Osteocyte (in vitro differentiated cells): ENCODE measurements at places on chromosomes 3 and 15. TPM values are rescaled to one million over a fixed set of nuclear protein-coding genes. Genes with fewer than 3 reads are reported as not detected.

DNA sequence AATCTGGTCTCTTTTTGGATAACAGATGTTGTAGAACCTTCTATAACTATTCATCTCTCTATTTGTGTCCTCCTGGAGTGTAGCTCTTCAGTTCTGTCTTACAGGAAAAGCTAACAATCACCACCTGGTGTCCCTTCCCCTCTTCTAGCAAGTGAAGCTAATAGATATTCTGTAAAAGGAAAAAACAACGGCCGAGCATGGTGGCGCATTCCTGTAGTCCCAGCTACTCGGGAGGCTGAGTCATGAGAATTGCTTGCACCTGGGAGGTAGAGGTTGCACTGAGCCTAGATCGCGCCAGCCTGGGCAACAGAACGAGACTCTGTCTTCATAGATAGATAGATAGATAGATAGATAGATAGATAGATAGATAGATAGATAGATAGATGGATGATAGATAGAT lies 779.4 kb downstream of the TUSC7 start:
- DNase-seq: no peak

GRCh38 chr3:10173095-10173925 lies 8.6 kb downstream of the IRAK2 start:
- DNase-seq: no peak

DNA sequence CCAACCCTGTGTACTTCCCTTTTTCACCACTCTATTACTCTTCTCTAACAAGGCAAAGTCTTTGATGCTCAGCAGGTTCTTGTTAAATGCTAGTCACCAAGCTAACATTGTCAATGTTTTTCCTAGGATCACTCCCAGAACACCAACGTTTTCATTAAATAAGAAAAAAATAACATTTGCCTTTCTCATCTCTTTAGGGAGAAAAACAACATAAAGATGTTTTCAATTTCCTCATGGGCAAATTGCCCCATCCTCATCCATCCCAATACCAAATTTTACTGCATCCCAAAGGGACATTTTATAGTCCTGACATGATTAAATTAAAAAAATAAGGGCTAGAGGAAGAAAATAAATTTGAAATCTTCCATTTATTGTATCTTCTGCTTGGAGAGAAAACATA lies 106.5 kb downstream of the SUCNR1 start:
- no peak for DNase-seq

Gene PCSK6
- 0.43 and 0.55 TPM in 2 replicates for total RNA-seq

DNA sequence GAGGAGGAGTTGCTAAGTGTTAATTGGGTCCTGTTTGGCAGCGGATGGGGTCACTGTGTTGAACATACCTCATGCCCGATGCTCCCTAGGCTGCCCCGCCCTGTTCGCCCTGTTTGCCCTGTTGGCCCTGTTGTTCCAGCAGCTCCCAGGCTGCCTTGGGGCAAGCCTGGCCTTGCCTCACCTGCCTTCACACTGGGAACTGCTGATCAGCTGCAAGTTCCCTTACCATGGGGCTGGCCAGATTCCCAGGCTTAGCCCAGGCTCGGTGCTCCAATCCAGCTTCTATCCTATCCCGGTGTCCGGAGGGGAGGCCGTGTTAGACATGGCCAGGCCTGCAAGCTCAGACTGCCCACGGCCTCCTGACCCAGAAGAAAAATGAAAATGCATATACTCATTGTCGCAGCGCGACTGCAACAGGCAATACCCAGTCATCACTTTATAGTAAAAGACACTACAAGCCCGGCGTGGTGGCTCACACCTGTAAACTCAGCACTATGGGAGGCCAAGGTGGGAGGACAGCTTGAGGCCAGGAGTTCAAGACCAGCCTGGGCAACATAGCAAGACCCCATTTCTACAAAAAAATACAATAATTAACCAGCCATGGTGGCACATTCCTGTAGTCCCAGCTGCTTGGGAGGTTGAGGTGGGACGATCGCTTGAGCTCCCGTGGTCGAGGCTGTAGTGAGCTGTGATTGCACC lies 42.9 kb upstream of the ZNF710 start:
- no peak for DNase-seq

Gene ALDH1L1
- total RNA-seq: 1.4 and 1.5 TPM in 2 replicates

- no peak for DNase-seq
These were observed 107.8 kb downstream of the SLCO3A1 start for GRCh38 chr15:91961357-91961756.

DNA sequence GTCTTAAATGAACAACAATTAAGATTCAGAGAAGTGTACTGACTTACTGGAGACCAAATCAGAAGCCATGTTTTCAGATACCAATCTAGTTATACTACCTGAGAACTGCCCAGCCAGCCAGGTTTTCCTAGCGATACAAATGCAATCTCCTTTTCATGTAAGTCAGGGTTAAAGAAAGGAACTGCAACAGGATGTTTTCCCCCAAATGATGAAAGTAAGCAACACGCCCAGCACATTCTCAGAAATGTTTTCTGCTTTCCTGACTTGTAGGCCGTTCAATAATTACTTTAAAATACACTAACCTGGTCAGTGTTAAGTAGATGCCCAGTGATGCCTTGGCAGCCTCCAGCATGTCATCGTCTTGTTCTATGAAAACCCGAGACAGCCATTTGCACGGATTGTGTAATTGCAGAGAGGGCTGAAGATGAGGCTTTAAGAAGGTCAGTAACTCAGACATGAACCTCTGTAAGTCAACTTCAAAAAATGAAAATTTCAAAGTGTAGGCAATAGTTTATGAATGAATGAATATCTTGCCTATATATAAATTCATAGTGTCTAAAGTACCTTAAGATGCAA lies 30.3 kb downstream of the LINS1 start:
- no peak for DNase-seq

Gene SLC28A1
- total RNA-seq: not detected in 2 replicates

GRCh38 chr3:194375473-194376240 lies 6.1 kb upstream of the LRRC15 start:
- no peak for DNase-seq

DNA sequence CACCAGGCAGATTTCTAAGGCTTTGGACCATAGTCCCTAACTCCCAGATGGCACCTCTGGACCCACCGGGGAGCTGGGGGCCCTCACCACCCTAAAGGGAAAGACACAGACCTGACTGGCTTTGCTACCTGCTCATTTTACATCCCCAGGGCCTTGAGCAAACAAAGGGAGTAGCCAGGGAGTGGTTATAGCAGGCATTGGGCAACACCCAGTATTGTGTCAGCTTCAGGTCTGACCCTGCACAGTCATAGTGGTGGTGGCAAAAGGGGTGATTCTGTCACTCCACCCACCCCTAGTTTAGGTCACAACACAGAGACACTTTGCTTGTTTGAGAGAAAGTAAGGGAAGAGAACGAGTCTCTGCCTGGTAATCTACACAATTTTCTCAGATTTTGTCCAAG lies 352.5 kb downstream of the DIPK2A start:
- DNase-seq: no peak

DNA sequence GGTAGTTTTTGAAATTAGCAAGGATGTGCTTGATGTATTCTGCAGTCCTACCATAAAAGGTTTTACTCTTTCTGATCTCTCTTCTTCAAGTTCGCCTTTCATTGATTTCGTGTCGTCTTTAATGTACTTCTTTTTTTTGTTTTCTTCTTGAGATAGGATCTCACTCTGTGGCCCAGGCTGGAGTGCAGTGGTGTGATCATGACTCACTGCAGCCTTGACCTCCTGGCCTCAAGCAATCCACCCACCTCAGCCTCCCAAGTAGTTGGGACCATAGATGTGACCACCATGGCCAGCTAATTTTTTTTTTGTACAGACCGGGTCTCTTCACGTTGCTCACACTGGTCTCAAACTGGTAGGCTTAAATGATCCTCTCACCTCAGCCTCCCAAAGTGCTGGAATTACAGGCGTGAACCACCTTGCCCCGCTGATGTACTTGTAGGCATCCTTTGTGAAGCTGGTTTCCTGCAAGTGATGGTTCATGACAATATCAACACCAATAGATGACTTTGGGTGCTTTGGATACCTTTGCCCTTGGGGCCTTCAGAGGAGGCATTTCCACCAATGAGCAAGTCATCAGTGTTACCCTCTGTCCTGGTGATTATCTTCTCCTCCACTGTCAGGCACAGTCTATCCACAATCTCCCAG lies 28.9 kb upstream of the RNF7 start:
- peak; percentile 30 for DNase-seq

Gene BBS4
- total RNA-seq: 24.7 and 30.5 TPM in 2 replicates
